ENCODE measurements at places on chromosomes 4 and X.
A peak's percentile ranks its signal among the peaks of the same experiment; 100 is the strongest.

- no peak for DNase-seq
These were observed 149.7 kb downstream of the ANTXR2 start for GRCh38 chr4:79923281-79923680.

DNA sequence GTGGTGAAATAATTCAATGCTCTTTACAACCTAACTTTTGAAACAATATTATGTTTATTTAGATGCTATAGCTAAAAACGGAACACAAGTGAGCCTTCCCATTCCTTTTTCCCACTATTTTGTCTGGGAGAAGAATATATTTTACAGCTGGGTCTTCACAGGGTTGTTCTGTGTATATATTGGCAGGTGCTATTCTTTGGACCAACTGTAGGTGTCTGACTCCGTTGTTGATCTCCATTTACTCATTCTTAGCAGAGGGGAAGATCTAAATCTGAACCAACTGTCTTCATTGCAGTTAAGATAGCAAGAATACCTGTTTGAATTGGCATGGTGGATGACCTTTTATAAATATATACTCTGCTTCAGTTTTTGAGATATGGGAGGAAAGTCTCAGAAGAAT is 257.4 kb downstream of the CFAP299 start:
- DNase-seq = no peak

DNA sequence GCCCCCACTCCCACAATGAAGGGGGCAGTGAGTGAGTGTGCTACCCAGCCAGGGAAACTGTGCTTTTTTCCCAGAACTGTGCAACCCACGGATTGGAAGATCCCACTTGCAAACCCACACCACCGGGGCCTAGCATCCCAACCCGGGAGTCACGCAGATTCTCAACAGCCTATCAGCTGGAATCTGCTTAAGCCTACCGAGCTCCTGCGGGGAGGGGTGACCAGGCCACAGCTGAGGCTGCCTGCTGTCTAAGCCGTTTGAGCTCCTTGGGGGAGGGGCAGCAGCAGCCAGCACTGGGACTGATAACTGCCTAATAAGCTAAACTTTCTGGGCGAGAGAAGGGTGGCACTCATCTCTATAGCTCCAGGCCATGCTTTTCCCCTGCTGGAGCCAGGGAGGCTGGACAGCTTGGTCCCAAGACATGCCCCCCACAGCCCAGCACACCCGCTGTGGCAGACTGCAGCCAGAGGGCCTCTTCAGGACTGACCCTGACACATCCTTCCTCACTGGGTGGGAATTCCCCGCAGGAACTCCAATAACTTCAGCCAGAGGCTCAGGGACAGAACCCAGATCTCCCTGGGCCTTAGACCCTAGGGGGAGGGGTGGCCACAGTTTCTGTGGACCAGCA is 161.3 kb upstream of the MAGEB18 start:
- DNase-seq = no peak

- DNase-seq = no peak
These were observed 39.3 kb upstream of the NHSL2 start for GRCh38 chrX:71871367-71871766.

DNA sequence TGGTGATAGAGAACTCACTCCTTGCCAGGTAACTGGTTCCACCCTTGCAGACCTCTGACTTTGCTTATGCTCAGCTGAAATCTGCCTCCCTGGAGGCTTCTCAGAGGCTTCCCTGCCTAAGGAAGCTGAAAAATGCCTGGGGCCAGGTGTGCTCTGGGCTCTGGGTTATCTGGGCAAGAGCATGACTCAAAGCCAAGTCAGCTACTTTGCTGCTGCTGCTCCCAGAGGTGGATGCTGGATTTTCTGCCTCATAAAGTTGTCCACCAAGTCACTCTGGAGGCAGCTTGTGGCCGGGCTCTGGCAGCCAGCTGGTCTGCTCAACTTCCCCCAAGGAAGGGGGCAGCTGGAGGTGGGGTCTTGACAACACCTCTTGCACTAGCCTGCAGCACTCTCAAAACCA is 132.7 kb downstream of the PJA1 start:
- no peak for DNase-seq

DNA sequence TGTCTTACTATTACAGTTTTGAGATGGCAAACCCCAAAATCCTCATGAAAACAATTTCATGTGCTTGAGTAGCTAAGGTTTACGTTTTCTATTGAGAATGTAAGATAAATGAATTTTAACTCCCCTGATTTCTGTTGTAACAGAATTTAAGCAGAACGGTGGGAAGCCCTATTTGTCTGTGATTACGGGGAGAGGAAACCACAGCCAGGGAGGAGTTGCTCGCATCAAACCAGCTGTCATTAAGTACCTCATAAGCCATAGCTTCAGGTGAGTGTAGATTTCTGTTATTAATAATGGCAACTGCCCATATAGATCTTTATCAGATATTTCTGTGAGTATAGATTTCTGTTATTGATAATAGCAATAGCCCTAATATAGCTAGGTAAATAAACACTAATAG is 44.2 kb upstream of the RHOH start:
- DNase-seq = peak; percentile 29

- DNase-seq = no peak
These were observed 242.8 kb downstream of the EVC2 start for GRCh38 chr4:5465529-5465928.

DNA sequence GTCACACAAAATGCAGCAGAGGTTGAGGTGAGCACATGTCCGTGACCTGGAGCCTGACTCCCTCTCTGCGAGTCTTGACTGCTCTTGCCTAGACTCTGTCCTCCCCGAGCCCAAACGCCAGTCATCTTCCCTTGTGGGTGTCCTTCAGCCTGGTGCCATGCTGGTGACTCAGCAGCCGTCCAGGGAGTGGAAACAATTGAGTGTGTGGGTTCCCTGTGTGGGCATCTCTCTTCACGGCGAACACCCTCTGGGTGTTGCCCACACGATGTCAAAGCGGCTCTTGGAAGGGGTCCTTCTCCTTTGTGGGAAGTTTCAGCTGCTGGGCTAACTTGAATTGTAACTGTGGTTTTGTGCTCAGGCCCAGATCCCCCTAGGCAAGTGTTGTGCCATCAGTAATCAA is 17.5 kb upstream of the MSANTD1 start:
- no peak for DNase-seq

DNA sequence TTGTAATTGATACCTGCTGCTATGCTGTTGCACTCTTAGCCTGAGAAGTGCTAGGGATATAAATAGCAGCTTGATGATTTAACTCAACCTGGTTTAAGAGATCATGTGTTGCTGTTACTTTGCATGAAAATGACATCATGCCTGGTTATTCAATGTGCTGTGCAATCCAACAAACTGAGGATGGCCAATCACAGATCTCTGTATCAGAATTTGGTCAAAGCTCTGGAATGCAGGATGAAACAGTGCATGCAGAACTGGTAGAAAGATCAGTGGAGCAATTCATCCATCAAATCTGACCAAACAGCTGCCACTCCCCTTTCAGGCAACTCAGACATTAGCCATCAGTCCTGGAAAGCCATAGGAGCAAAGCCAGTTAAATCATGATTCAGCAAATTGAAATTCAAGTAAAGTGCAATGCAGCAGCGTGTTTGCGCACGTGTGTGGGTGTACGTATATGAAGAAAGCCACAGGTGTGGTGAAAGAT is 160.3 kb upstream of the RASGEF1B start:
- no peak for DNase-seq

GRCh38 chrX:102138064-102138463 is 4.2 kb downstream of the TCEAL6 start:
- no peak for DNase-seq

GRCh38 chr4:154329268-154329868 is 162.2 kb downstream of the DCHS2 start:
- DNase-seq = no peak

GRCh38 chr4:148346657-148347056 is 95.6 kb downstream of the NR3C2 start:
- no peak for DNase-seq

DNA sequence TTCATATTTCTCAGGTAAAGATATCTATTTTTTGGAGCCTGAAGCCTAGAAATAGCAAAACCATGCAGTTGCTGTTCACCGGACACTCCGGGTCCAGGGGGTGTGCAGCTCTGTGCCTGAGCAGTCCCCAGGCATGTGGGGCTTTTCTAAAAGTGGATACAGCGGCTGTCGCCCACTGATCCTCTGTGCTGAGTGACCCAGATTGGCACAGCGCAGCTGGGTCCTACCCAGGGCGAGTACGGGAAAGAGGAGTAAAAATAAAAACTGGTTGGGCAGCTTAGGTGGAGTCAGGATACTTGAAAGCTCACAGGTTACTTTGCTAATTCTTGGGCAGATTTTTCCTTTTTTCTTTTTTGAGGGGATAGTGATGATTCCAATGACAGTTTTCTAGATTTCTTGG is 118.8 kb downstream of the UCHL1 start:
- no peak for DNase-seq

GRCh38 chr4:37169956-37170355 is 74.6 kb upstream of the NWD2 start:
- DNase-seq = no peak

GRCh38 chr4:178672512-178672911 is 1230.3 kb upstream of the AGA start:
- DNase-seq = no peak

DNA sequence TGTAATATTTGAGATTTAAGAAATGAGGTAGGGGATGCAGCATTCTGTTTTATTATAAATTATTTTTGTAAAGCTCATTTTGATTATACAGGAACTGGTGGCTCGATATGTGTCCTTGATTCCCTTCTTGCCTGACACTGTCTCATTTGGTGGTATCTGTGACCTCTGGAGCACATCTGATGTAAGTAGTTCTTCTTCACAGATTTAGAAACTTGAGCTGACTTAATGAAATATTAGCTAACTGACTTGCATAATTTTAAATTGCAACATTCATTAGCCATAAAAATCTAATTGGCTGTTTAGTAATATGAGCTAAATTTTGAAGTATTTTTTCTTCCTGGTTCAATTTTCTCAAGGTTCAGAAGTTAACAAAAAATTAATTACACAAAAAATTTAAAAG is 69.1 kb downstream of the FBXL5 start:
- no peak for DNase-seq

DNA sequence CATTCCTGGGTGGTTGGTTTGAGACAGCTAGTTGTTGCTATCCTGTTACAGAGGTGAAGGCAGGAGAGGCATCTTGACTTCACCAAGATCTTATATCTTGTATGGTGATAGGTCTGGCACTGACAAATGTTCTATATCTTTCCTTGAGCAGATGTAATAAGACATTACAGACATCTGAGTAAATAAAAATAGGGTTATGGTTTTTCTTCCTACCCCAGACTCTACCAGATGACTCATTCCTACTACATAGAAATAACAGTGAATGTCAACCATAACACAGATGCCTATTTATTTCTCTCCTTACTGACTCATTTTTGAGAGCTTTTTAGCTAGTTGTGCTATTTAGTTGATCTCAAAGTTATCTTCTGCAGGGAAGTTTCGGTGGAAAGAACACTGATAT is 21.9 kb downstream of the HNRNPH2 start:
- no peak for DNase-seq

DNA sequence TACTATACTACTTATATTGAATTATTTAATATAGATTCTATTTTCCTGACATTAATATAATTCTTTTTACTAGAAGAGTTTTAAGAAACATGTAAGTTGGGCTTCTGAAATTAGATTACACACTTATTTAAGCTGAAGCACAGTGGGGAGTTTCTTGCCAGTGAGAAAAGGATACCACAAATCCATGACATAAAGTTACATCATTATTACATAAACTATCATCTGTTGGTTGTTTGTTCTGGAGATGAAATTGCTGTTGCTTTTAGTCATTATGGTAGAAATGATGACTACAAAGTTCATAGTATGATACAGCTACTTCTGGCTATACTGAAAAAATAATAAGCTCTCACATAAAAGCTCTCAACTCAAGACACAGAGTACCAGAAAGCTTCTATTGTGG is 880.4 kb downstream of the PCDH18 start:
- DNase-seq = no peak

GRCh38 chr4:27293831-27294230 is 433.2 kb downstream of the STIM2 start:
- DNase-seq = no peak

GRCh38 chr4:48296365-48296764 is 26.7 kb upstream of the TEC start:
- DNase-seq = no peak

GRCh38 chr4:121796283-121796682 is 4.8 kb upstream of the EXOSC9 start:
- no peak for DNase-seq

DNA sequence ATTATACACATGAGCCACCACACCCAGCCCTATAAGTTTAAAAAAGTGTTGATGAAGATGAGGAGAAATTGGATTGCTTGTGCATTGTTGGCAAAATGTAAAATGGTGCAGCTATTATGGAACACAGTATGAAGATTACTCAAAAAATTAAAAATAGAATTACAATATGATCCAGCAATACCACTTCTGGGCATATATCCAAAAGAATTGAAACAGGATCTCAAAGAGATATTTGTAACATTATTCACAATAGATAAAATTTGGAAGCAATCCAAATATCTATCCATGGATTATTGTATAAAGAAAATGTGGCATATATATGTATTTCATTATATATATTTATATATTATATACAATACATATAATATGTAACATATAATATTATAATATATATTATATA is 515.6 kb upstream of the GNPDA2 start:
- DNase-seq = no peak

DNA sequence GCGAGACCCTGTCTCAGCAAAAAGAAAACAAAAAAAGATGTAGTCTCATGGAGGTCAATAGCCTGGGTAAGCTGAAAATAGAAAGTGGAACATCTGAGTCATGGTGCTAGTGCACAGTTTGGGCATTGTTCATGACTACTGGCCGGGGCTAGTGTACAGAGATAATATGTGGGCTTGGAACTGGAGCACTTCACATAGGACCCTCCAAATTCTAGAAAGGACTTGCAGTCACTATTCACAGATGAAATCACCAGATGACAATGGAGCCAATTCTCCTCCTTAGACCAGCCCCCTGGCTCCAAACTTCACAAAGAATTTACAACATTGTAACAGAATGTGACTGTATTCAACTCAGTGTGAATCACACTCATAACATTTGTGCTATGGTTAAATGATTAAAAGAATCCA is 367.8 kb upstream of the SLC7A11 start:
- DNase-seq = no peak

- no peak for DNase-seq
These were observed 161.1 kb upstream of the NDST4 start for GRCh38 chr4:115274545-115274944.

All from stimulated activated CD4-positive, alpha-beta T cell treated with anti-CD3 and anti-CD28 coated beads, Interleukin-4, amount 100 ng/mL, for 4 hours (primary cell).